Stimulated activated CD8-positive, alpha-beta memory T cell treated with anti-CD3 and anti-CD28 coated beads, Interleukin-15, amount 100 ng/mL, for 1 hour (primary cell): ENCODE measurements at places on chromosomes 13 and 19.
A peak's percentile ranks its signal among the peaks of the same experiment; 100 is the strongest.

GRCh38 chr13:102530751-102531150, 66.0 kb upstream of the TPP2 start:
- DNase-seq, result no peak

- no peak for DNase-seq
Measured at GRCh38 chr13:96299235-96299634, 209.3 kb downstream of the HS6ST3 start.

GRCh38 chr13:25874907-25875306, 176.9 kb downstream of the SHISA2 start:
- peak; percentile 20 for DNase-seq

DNA sequence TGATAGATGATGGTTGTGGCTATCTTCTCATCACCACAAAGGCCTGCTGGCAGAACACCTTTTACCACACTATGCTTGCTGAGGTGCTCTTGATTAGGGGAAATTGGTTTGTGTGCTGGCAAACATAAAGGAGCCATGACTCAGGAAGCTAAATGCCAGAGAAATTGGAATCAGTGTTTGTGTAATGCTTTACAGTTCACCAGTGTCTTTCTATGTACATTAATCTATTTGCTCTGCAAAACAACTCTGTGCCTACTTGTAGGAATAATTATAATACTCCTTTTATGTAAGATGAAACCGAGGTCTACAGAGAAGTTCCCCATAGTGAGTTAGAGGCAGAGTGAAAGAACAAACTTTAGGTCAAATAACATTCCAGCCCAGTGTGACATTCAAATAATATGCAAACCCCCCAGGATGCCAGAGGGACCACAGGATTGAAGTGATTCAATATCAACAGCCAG, 390.5 kb upstream of the HTR2A start:
- DNase-seq, result no peak

GRCh38 chr13:25847635-25848626, 203.9 kb downstream of the SHISA2 start:
- DNase-seq, result no peak

GRCh38 chr19:13693889-13694288, 70.4 kb upstream of the MRI1 start:
- no peak for DNase-seq

GRCh38 chr13:74465271-74465670, 331.1 kb upstream of the KLF12 start:
- no peak for DNase-seq

- no peak for DNase-seq
Measured at GRCh38 chr13:73993661-73994060, 140.5 kb downstream of the KLF12 start.

DNA sequence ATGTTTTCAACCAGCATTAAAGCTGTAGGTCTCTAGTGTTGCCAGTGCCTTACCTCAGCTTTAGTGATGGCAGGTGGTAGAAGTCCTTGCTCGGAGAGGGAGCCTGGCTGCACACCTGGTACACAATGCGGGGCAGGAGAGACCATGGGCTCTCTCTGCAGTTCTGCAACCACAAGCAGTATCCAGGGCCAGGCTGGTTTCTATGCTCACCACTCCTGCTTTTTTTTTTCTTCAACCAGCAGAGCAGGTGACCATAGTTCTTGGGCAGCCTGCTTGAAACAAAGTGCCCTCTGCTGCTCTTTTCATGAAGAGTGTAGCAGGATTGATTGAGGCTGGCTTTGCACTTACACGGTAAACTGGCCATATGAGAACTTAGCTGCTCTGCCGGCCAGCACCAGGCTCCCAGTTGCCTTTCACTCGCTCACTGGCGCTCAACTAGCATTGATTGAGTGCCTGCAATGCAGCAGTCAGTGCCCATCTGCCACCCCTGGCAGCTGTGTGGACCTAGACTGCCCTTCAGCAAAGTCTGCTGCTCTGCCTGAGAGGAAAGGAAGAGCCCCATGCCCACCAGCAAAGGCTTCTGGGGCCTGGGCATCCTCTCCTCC, 4.4 kb upstream of the CHAMP1 start:
- no peak for DNase-seq

DNA sequence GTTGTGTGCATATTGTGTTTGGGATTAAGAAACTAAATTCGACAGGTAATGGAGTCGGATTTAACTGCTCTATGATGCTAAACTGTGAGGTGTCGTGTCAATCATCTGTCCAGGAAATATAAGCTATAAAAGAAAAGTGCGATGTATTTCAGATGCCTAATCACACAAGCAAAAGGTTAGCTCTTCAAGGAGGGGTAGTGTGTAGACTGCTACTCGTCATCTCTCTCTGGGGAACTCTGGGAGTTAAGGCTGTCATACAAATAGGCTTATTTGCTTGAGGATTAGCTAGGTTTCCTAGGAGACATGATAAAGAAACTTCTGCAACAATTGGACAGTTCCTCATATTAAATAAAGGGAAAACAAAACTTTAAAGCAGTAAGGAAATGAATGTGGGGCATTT, 462.1 kb downstream of the OLFM4 start:
- DNase-seq, result no peak

DNA sequence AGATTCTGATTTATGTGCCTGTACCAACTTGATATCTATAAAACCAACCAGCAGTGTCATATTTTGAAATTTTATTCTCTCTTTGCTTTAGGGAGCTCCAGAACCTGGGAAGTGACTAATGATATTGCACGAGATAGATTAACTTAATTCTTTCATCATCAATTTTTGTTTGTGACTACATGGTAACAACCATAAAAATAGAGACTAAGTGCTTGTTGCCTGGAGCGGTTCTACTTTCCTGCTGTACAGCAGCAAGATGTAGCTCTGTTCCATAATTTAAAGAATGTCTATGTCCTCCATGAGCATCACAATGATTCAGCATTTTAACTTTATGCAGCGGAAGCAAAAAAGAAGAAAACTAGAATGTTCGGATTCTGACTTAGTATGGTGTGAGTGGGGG, 275.6 kb downstream of the KLF5 start:
- no peak for DNase-seq

DNA sequence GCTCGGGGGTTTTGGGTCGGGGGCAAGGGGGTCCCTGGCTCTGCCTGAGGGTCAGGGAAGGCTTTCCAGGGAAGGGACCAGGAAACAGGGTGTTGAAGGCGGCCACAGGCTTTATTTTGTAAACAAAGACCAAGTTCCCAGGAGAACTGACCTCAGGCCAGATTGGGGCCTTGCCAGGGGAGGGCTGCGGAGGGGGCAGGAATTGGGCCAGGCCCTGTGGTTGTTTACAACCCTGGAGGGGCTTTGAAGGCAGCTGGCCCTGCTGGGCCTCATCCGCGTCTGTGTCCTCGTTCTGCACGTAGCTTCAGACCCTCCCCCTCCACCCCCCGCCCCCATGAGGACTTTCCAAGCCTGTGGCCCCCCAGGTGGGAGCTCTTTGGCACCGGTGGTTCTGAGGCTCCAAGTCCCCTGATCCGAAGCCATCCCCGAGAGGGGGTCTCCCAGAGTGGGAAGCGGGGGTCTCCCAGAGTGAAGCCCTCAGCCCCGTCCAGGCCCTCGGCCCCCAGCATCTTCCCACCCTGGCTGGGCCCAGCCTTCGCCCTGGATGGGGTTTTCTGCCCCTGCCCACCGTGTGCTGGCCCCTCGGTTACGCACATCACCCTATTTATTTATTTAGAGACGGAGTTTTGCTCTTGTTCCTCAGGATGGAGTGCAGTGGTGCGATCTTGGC, 13.5 kb upstream of the BSG start:
- no peak for DNase-seq

GRCh38 chr19:17739121-17739875, 12.0 kb upstream of the FCHO1 start:
- DNase-seq, result no peak

- no peak for DNase-seq
Measured at GRCh38 chr13:111517641-111518010, 197.2 kb downstream of the TEX29 start.

- no peak for DNase-seq
Measured at GRCh38 chr13:35714588-35715377, 238.3 kb upstream of the MAB21L1 start.
